ENCODE measurements at places on chromosomes 2 and 18. TPM values are rescaled to one million over a fixed set of nuclear protein-coding genes. Genes with fewer than 3 reads are reported as not detected.

- H3K27ac ChIP-seq, result no peak overlapping the region
- peaks cover 43% of the 10 kb centered on the region for H3K27me3 ChIP-seq
- H3K4me1 ChIP-seq, result no peaks in the 10 kb centered on the region
- no peak for DNase-seq
These were observed 47.9 kb downstream of the FRZB start for GRCh38 chr2:182818501-182818900.

- peaks cover 24% of the 10 kb centered on the region for H3K27me3 ChIP-seq
- H3K4me1 ChIP-seq, result no peaks in the 10 kb centered on the region
- H3K4me3 ChIP-seq, result no peak overlapping the region
These were observed 149.8 kb downstream of the COPS8 start for GRCh38 chr2:237235383-237236095.

GRCh38 chr2:200713704-200714064 lies 98.0 kb upstream of the BZW1 start:
- peaks cover 12% of the 10 kb centered on the region for H3K27me3 ChIP-seq
- H3K4me3 ChIP-seq, result peak overlapping the region; percentile 76
- peak overlapping the region; percentile 95 for H3K27ac ChIP-seq
- DNase-seq, result no peak
- H3K36me3 ChIP-seq, result no peaks in the 10 kb centered on the region

DNA sequence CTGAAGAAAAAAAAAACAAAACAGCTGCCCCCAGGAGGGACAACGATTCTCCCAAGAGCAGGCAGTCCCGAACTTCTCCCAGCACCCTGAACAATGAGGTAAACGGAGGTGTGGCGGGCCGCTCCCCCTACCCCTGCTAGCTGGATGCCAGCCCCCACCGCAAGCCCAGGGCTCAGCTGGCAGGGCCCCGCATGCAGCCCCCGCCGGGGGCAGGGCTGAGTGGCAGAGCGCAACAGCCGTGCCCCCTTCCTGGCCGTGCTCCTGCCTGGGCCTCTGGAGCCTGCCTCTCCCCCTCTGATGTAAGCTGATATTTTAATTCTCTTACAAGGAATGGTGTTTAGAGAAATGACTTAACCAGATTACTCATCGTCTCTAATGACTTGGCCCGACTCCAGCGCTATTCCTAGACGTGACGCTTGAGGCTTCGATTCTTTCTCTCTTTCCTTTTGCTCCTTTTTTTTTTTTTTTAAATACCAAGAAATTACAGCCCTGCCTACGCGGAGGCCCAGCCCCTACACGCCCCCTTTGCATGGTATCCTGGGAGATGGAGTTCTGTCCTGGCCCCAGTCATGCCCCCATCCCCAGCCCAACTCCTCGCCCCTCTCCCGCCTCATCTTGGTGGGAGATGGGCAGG lies 4.6 kb upstream of the ARID5A start:
- H3K27me3 ChIP-seq, result no peaks in the 10 kb centered on the region
- H3K4me3 ChIP-seq, result peak overlapping the region; percentile 88
- peaks cover 31% of the 10 kb centered on the region for H3K4me1 ChIP-seq
- no peaks in the 10 kb centered on the region for H3K36me3 ChIP-seq

DNA sequence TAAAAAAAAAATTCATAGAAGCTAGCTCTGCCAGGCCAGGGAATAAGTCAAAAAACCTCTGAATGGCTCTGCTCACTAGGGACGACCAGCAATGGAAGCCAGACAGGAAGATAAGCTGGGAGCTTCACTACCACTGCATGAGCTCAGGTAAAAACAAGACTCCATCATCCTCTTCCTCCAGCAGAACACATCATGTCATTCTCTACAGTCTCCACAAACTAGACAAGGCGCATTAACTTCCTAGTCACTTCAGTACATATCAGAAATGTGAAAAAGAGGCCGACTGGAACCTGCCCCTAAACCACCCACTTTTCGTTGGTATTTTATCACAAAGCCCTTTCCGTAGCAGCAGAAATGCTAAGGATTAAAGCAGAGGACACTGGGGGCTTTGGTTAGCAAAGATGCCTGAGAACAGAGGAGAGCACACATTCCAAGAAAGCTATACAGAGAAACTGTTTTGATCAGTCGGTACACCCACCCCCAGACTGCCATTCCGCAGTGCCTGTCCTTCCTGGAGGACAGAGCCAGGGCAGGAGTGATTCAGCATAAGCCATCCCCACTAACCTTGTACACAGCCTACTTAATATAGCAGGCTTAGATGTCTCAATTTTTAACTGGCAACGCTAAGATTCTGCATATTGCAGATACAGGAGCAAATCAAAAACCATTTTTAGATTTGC lies 53.4 kb downstream of the AAK1 start:
- no peaks in the 10 kb centered on the region for H3K27me3 ChIP-seq
- peaks cover 3% of the 10 kb centered on the region for H3K36me3 ChIP-seq
- peak overlapping the region; percentile 86 for H3K27ac ChIP-seq
- H3K4me3 ChIP-seq, result peak overlapping the region; percentile 47
- H3K4me1 ChIP-seq, result peaks cover 60% of the 10 kb centered on the region
- DNase-seq, result no peak

DNA sequence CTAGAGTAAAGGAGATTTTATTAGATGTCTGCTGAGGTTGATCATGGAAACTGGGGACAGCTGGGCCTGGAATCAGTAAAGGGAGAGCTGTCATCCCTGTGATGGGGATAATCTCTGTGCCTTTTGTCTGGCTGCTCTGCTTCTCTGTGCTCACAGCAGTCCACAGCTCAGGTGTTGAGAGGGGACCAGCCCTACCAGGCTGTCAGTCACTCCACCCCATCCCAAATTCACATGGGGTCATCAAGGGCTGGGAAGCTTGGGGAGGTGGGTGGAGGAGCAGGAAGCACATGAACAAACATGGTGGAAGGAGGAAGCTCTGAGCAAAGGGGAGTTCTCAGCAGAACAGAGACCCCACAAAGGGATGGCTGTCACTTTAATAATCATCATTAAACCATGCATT lies 13.7 kb upstream of the LRRFIP1 start:
- DNase-seq, result no peak
- peaks cover 20% of the 10 kb centered on the region for H3K4me1 ChIP-seq
- peaks cover 7% of the 10 kb centered on the region for H3K36me3 ChIP-seq
- peaks cover 12% of the 10 kb centered on the region for H3K27me3 ChIP-seq
- no peak overlapping the region for H3K4me3 ChIP-seq

GRCh38 chr18:9663377-9663776 lies 44.7 kb upstream of the RAB31 start:
- peaks cover 2% of the 10 kb centered on the region for H3K36me3 ChIP-seq
- DNase-seq, result no peak
- H3K4me3 ChIP-seq, result no peak overlapping the region

GRCh38 chr2:163801486-163801885 lies 65.7 kb upstream of the FIGN start:
- H3K4me1 ChIP-seq, result no peaks in the 10 kb centered on the region
- no peaks in the 10 kb centered on the region for H3K36me3 ChIP-seq
- no peak overlapping the region for H3K4me3 ChIP-seq

GRCh38 chr18:12679183-12679786 lies 21.4 kb upstream of the SPIRE1 start:
- H3K4me1 ChIP-seq, result peaks cover 4% of the 10 kb centered on the region
- DNase-seq, result no peak
- no peaks in the 10 kb centered on the region for H3K36me3 ChIP-seq
- peak overlapping the region; percentile 59 for H3K4me3 ChIP-seq

- H3K36me3 ChIP-seq, result peaks cover 2% of the 10 kb centered on the region
- H3K4me3 ChIP-seq, result no peak overlapping the region
- H3K4me1 ChIP-seq, result peaks cover 5% of the 10 kb centered on the region
- no peak for DNase-seq
- H3K27me3 ChIP-seq, result no peaks in the 10 kb centered on the region
These were observed 71.4 kb downstream of the OLA1 start for GRCh38 chr2:174176898-174177297.

DNA sequence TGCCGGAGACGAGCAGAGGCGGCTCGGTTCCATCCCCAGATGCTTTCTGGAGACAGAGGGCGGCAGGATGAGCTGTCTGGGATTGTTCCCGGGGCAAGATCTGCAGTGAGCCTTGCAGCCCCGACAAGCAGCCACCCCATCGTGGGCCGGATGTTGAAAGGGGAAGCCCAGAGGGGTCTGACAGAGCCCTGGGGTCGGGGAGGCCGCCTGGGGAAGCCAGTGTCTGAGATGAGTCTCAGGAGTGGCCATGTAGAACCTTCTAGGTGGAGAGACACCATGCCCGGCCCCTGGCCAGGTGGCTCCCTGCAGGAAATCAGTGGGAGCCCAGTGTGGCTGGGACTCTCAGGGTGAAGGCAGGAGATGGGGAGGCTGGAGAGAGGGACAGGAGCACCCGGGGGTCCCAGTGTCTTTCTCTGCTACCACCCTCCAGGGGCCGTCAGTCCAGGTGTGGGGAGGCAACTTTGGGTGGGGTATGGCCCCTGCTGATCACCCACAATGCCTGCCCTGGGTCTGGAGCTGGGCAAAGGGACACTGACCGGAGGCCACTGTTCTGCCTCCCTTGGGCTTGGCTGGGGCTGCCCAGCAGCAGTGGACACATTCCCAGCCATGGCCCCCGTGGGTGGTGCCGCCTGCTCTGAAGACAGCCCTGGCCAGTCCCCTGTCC lies 128.3 kb upstream of the HS6ST1 start:
- H3K27ac ChIP-seq, result no peak overlapping the region
- H3K4me1 ChIP-seq, result no peaks in the 10 kb centered on the region
- no peak for DNase-seq
- H3K36me3 ChIP-seq, result no peaks in the 10 kb centered on the region

GRCh38 chr2:137467246-137467862 lies 496.9 kb upstream of the HNMT start:
- no peak overlapping the region for H3K4me3 ChIP-seq
- no peaks in the 10 kb centered on the region for H3K36me3 ChIP-seq
- DNase-seq, result no peak
- H3K27ac ChIP-seq, result no peak overlapping the region
- no peaks in the 10 kb centered on the region for H3K27me3 ChIP-seq
- H3K4me1 ChIP-seq, result no peaks in the 10 kb centered on the region

- peaks cover 3% of the 10 kb centered on the region for H3K4me1 ChIP-seq
- peaks cover 13% of the 10 kb centered on the region for H3K36me3 ChIP-seq
- DNase-seq, result no peak
- no peak overlapping the region for H3K27ac ChIP-seq
- no peak overlapping the region for H3K4me3 ChIP-seq
- H3K27me3 ChIP-seq, result no peaks in the 10 kb centered on the region
These were observed 53.1 kb downstream of the CWC22 start for GRCh38 chr2:179954026-179954425.

DNA sequence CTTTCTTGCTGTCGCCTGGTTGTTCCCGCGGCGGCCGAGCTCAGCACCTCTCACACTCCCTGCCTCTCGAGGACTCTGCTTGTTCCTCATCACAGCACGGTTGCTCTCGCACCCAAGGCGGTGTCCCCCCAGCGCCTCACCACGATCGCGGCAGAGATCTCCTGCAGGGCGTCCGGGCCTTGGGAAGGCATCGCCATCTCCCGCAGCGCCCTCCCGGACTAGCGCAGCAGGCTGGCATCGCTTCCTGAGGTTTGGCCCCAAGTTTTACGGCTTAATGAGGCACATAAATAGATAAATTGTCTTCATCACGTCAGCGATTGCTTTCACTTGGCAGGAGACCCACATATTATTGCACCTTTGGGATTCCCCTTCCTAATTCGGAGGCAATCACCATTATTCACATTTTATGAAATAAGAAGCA lies 125.4 kb downstream of the RGPD3 start:
- no peak overlapping the region for H3K4me3 ChIP-seq
- H3K27me3 ChIP-seq, result no peaks in the 10 kb centered on the region
- H3K27ac ChIP-seq, result no peak overlapping the region
- peaks cover 3% of the 10 kb centered on the region for H3K4me1 ChIP-seq
- no peaks in the 10 kb centered on the region for H3K36me3 ChIP-seq

- peaks cover 13% of the 10 kb centered on the region for H3K36me3 ChIP-seq
- H3K4me3 ChIP-seq, result no peak overlapping the region
- H3K27ac ChIP-seq, result no peak overlapping the region
- H3K4me1 ChIP-seq, result peaks cover 19% of the 10 kb centered on the region
These were observed 35.7 kb downstream of the RTTN start for GRCh38 chr18:70169747-70170146.

DNA sequence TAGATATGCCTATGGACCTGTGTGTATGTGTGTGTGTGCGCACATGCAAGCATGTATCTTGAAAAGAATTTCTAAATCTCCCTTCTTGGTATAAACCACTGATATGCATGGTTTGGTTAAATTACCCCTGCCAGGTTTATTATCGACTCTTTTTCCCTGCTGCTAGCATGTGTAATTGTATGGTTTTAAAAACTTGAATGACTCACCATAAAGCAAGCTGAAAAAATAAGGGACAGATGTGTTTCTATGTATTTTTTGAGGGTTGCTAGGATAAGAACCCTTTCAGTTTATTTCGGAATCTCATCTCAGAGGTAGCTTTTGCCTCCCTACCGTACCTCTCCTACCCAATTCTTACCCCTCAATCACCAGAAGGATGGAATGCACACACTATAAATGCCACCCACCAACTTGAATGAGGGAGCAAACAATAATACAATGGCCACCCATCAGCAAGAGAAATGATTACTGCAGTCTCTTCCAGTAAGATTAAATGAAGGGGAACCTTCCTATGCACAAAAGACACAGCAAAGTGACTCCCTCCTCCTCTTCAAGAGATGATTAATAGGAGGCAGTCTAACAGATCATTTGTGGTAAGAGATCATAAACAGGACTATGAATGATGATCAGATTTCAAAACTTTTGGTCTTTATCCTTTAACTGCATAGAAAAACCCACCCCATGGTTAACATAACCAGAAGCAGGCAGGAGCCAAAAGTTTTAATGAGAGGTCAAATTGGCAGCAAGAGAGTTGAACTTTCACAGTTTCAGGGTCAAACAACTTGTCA lies 357.2 kb downstream of the SATB2 start:
- DNase-seq, result no peak
- no peaks in the 10 kb centered on the region for H3K4me1 ChIP-seq
- H3K4me3 ChIP-seq, result no peak overlapping the region
- no peaks in the 10 kb centered on the region for H3K36me3 ChIP-seq
- H3K27ac ChIP-seq, result no peak overlapping the region

- no peak overlapping the region for H3K4me3 ChIP-seq
- H3K27me3 ChIP-seq, result peaks cover 45% of the 10 kb centered on the region
- no peak for DNase-seq
- H3K36me3 ChIP-seq, result peaks cover 2% of the 10 kb centered on the region
- H3K27ac ChIP-seq, result no peak overlapping the region
These were observed 46.9 kb upstream of the GREB1L start for GRCh38 chr18:21194871-21195771.

GRCh38 chr2:227204452-227204851 lies 40.0 kb downstream of the COL4A3 start:
- peaks cover 2% of the 10 kb centered on the region for H3K36me3 ChIP-seq
- H3K27ac ChIP-seq, result no peak overlapping the region
- peaks cover 26% of the 10 kb centered on the region for H3K27me3 ChIP-seq
- DNase-seq, result no peak
- H3K4me1 ChIP-seq, result no peaks in the 10 kb centered on the region

Gene ITPRIPL1
- 6.6 TPM for total RNA-seq

Gene TMEM182
- total RNA-seq, result 2.9 TPM

Gene UGT1A7
- total RNA-seq, result not detected

Gene DYNAP
- total RNA-seq, result not detected

Gene BMP10
- total RNA-seq, result not detected

Gene EVA1A
- not detected for total RNA-seq

Gene SMAD4
- total RNA-seq, result 78.6 TPM

Gene ATP6V1B1
- not detected for total RNA-seq

Gene RAX
- total RNA-seq, result not detected

Gene OTOF
- 0.50 TPM for total RNA-seq

Gene COPS8
- 49.4 TPM for total RNA-seq

Gene FN1
- 0.75 TPM for total RNA-seq

Gene PKP4
- total RNA-seq, result 26.6 TPM

Gene FSHR
- not detected for total RNA-seq
